Right ventricle myocardium inferior (tissue), 1 donor: ENCODE measurements at places on chromosomes 7 and 10. TPM values are rescaled to one million over a fixed set of nuclear protein-coding genes. Genes with fewer than 3 reads are reported as not detected.

The BBIP1 gene
- 19.0 TPM for total RNA-seq

GRCh38 chr10:65968871-65969270, 957.0 kb upstream of the LRRTM3 start:
- no peak for DNase-seq

DNA sequence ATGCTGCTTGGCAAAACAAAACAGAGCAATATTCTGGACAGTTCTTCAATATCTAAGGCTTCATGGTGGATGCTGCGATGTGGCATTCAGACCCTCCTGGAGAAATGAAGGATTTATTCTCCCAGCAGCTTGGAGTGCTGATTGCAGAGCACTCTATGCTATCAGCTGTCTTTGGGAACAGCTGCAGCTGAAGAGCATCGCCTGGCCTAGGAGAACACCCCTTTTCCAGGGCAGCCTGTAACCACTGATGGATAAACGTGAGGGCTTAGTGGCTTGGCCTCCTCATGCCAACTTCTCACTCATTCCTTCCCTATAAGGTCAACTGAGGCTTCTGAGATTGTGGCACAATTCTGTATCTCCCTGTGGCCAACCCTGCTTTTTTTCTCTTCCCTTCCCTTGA, 638.1 kb upstream of the CNTNAP2 start:
- DNase-seq = no peak

GRCh38 chr10:111739125-111739873, 444.3 kb downstream of the GPAM start:
- DNase-seq = no peak

GRCh38 chr7:101814081-101814990, 3.1 kb upstream of the CUX1 start:
- peak; percentile 84 for DNase-seq

DNA sequence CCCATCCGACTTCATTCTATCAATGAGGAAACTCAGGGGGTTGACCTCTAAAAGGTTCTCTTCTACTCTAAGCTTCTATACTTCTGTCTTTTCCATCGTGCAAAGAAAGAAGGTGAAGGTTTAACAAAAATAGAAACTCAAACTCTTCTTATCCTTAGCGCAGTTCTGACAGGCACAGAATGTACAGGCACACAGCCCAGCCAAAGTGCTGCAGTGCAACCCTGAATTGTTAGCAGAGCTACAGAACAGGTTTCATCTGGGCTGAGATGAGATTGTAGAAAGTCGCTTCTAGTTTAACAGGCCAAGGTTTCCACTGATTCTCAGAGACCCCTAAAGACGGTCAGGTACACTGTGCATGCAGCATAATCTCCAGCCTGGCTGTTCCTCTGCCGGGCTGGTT, 79.3 kb upstream of the AFAP1L2 start:
- DNase-seq = no peak

DNA sequence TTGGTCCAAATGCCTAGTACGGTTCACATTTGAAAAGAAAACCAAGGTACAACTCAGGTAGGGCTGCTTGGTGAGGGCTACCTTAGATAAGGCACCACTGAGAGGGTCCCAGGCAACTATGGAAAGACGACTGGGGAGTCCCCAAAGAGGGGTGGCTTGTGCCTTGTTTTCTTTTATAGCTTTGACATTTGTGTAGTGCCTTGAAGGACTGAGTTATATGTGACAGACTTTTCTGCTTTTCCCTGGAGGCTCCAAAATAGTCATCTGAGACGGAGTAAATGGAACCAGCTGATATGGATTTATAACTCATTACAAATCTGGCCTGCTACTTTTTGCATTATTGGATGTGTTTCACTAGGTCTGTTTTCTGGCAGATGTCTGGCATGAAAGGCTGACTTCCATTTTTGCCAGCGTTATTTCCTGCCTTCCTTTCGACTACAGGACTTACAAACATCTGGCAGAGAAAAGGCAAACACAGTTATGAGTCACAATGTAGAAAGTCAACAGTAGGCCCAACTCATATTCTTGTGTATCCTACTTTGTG, 88.2 kb upstream of the IMMP2L start:
- DNase-seq = no peak
